Stimulated activated CD8-positive, alpha-beta memory T cell treated with anti-CD3 and anti-CD28 coated beads, Interleukin-2, amount 100 ng/mL, for 1 hour (primary cell): ENCODE measurements at places on chromosomes 16 and 17.

DNA sequence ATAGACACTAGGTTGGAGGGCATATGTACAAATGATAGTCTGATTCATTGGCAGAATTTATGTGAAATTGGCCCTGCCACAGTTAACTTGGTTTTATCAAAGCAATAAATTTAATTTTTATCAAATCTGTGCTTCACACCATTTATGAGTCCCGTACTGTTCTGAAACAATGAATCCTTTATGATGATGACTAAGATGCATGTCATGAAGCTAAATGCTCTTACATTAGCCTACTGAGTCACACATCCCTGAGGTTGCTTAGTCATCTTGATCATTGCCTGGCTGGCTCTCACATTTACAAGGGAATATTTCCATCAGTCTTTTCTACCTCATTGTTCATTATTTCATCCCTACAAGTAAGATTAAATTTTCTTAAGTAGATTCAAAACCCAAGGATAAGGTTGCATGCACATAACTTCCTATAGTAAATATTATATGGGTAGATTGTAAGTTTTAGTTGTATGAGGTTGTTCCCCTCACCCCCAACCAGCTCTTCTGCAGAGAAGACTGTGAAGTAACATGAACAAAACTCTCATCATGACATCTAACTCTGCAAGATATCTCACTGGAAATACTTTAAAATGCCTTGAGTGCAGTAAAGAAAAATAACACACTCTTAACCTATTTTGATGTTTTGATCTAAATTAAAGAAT, 170.7 kb downstream of the CYB561 start:
- no peak for DNase-seq

GRCh38 chr16:5196204-5196603, 98.6 kb upstream of the EEF2KMT start:
- DNase-seq, result no peak

DNA sequence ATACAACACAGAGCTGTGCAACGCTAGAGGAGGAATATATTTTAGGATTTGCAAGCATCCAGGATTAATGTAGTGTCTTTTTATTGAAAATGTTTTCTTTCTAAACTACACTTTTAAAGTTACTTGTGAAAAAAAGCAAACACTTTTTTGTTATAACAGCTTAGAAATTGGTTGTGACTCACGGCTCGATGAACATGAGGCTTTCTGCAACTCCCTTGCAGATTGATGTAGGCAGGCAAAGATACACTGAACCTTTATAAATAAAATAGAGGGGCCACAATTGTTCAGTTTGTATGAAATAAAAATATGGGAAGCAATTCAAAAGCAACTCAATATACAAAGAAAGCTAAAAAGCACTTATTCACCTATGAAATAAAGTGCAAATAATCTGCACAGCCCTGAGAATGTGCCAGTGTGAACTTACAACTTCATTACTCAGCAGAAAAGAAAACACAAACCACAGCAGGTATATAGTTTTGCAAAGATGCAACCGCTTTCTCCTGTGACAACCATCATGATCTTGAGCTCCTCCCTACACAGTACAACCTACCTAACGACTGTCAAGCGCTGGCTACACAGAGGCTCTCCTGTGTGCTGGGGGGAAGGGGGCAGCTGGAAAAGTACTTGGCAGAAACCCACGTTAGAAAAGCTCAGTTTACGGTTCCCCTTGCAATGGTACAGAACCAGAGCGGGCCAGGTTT, 948 bp downstream of the LUC7L start:
- no peak for DNase-seq

DNA sequence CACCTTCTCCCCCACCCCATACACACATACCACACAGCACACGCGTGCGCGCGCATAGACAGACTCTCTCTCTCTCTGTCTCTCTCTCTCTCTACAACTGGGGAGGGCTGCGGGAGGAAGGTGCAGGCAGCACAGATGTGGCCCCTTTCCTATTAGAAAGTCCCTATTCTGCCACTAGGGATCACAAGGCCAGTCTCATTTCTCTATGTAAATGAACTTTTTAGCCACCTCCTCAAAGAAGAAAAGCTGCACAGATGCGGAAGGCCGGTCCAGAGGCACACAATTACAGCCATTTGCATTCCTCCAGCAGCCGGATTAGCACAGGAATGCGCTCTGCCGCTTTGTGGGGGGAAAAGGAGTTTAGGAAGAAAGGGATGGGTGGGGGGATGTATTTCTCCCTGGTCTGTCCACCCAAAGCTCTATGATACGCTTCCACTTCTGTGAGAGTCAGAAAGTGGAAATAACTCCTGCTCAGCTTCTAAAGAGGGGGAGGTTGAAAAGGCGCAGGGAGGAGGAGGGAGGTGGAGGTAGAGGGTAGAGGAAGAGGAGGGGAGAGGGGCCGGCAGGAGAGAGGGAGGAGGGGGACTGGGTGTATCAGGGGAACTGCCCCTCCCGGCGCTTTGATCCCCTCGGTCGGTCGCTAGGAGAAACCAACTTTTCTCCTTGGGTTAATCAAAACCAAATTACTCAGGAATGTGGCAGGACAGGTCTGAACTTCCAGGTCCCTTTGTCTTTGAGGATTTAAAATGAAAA, 11.7 kb downstream of the ZFHX3 start:
- no peak for DNase-seq

GRCh38 chr16:81437865-81438264, 6.7 kb upstream of the CMIP start:
- no peak for DNase-seq

- no peak for DNase-seq
These were observed 6.9 kb downstream of the METRNL start for GRCh38 chr17:83086199-83086880.

DNA sequence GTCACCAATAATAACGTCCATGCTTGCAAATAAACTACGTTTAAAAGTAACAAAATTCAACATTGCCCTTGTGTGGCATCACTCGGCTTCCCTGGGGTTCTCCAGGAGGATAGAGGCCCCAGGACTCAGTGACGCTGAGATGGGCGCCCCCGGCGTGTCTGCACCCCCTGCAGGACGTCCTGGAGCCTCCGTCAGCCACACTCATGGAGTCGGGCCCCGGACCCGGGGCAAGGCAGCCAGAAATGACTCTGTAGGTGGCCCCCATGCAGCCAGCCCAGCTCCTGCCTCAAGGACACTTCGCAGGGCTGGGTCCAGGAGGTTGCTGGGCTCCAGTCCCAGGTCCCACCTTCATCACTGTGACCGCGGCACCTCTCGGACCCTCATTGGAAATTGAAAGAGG, 16.6 kb upstream of the ACSF3 start:
- no peak for DNase-seq

DNA sequence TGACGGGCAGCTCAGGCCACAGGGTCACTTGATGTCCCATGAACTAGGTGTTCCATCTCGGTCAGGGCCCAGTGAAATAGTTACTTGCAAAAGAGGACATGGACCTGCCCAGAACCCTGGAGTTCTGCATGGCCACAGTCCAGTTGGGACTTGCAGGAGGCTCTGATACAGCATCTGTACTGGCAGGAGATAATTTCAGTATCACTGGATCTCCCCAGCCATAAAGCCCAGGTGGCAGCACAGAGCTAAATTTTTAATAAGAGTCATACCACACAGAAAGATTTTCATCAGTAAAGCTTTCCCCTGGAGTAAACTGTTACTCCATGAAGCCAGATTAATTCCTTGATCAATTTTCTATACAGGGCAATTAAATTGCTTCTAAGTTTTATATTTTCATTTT, 18.0 kb upstream of the SLC16A5 start:
- no peak for DNase-seq

DNA sequence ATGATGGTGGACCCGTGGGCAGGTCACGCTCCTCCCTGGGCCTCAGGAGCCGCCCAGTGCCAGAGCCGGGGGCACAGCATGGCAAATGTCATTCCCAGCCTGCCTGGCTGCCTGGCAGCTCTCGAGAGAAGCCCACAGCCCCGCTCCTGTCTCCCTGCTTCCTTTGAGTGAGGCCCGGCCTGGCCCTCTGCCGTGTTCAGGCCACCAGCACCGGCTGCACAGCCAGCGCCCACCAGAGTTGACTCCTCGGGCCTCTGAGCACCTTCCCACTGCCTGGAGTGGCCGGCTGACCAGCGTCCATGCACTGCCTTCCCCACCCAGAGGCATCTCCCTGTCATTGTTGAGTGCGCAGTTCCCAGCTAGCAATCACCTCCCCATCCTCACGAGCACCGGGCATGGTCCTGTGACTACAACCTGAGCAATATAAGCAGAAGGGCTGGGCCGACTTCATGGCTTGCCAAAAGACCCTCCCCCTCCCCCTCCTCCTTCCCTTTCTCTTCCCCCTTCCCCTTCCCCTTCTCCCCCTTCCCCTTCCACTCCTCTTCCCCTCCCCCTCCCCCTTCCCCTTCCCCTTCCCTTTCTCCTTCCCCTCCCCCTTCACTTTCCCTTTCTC, 11.9 kb upstream of the SLC38A10 start:
- DNase-seq, result no peak

DNA sequence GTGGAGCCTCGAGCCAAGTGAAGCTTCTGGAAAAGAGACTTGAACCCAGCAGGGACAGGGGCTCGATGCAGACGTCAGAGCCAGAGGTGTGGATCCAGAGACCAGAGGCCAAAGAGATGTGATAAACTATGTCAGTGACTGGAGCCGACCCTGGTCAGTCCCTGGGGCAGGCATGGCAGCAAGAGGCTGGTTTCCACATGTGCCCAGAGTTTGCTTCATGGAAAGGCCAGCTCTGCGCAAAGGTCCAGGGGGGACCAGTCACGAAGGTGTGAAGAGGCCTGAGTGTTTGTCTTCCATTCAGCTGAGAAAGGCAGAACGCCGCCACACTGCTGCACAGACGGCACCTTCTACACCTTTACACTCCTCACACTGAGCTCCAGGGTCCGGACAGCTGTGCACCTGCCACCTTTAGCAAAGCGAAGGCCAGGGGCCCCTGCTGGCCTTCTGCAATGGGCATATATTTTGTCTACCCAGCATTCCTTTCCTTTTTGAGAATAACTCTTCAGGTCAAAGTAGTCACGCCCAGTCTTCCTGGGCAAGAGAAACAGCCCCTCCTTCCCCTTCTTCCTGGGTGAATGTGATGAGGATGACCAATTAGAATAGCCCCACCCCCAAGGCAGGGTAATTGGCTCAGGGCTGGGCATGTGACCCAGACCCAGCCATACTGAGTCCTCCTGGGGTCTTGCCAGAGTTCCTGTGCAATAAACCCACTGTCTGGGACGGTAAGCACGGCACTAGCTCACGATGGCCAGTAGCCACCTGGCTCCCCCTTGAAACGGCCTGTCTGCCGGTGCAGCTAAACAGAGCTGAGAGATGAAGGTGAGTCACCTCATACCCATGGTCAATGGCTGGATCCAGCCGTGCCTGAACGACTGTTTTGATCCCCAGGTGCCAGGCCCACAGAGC, 2.3 kb upstream of the RPH3AL start:
- DNase-seq, result no peak

DNA sequence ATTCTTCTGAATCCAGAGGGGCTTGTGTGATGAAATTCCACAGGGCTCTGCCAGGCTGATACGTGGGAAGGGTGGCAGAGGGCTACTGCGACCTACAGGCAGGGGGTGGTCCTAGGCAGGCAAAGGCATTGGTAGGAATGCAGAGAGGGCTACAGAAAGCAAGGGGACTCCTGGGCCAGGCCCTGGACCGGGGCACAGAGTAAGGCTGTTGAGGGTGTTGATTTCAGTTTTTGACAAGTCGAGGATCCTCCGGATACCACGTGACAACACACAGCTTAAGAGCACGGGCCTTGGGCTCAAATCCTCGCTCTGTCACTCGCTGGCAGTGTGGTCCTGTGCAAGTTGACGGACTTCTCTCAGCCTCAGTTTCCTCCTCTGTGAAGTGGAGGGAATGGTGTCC, 19.1 kb upstream of the DOC2B start:
- DNase-seq, result no peak

- DNase-seq, result no peak
These were observed 222.2 kb upstream of the CPHXL start for GRCh38 chr16:75948441-75948840.

DNA sequence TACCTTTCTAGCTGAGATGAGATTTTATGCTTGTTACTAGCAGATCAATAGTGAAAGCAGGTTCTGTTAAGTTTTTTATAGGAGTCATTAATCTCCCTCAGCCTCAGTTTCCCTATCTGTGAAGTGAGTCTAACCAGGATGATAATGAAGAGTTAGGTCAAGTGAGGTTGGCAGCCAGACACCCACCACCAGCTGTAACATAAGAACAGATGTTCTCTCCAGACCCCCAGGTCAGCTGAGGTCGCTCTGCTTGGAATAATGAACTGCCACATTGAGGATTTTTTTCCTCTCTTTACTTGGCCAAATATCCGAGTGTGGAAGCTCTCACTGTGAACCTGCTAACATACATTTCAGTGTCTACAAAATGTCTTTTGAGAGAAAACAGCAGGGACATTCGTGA, 389.6 kb downstream of the WWOX start:
- DNase-seq, result no peak

GRCh38 chr17:1650731-1651558, 1.3 kb upstream of the RILP start:
- no peak for DNase-seq

GRCh38 chr17:78785663-78786057, 3.6 kb upstream of the CYTH1 start:
- no peak for DNase-seq

GRCh38 chr16:16137110-16137509, 86.2 kb downstream of the ABCC6 start:
- DNase-seq, result no peak

- DNase-seq, result no peak
These were observed 12.3 kb downstream of the LRRC3C start for GRCh38 chr17:39939588-39940419.

- no peak for DNase-seq
These were observed 200.1 kb downstream of the KCNJ2 start for GRCh38 chr17:70369391-70369790.

DNA sequence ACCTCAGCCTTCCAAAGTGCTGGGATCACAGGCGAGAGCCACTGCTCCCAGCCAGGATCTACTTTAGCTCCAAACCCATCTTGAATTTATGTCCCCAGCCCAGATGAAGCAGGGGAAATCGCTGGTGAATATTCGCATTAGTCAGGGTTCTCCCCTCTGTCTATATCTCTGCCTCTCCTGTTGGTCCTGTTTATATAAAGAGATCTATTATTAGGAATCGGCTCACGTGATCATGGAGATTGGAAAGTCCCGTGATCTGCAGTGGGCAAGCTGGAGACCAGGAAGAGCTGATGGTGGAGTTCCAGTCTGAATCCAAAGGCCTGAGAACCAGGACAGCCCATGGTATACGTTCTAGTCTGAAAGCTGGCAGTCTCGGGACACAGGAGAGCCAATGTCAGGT, 382.8 kb downstream of the SEC14L1 start:
- no peak for DNase-seq

DNA sequence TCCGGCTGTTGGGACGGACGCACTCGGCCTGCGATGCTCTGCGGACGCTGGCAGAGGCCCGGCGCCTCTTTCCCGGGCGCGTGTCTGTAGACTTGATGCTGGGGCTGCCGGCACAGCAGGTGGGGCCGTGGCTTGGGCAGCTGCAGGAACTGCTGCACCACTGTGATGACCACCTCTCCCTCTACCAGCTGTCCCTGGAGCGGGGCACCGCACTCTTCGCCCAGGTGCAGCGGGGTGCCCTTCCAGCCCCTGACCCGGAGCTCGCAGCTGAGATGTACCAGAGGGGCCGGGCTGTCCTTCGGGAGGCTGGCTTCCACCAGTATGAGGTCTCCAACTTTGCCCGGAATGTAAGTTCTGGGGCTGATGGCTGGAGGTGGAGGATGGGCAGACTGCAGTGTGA, 3.5 kb downstream of the RSAD1 start:
- no peak for DNase-seq

- DNase-seq, result no peak
These were observed 17.7 kb upstream of the DOC2B start for GRCh38 chr17:199191-199604.
